ENCODE measurements at places on chromosomes 11 and 22.

- DNase-seq = no peak
Observed at GRCh38 chr11:2385156-2386151, 8.3 kb downstream of the CD81 start.

GRCh38 chr11:45264839-45265515 lies 21.2 kb downstream of the SYT13 start:
- DNase-seq = no peak

DNA sequence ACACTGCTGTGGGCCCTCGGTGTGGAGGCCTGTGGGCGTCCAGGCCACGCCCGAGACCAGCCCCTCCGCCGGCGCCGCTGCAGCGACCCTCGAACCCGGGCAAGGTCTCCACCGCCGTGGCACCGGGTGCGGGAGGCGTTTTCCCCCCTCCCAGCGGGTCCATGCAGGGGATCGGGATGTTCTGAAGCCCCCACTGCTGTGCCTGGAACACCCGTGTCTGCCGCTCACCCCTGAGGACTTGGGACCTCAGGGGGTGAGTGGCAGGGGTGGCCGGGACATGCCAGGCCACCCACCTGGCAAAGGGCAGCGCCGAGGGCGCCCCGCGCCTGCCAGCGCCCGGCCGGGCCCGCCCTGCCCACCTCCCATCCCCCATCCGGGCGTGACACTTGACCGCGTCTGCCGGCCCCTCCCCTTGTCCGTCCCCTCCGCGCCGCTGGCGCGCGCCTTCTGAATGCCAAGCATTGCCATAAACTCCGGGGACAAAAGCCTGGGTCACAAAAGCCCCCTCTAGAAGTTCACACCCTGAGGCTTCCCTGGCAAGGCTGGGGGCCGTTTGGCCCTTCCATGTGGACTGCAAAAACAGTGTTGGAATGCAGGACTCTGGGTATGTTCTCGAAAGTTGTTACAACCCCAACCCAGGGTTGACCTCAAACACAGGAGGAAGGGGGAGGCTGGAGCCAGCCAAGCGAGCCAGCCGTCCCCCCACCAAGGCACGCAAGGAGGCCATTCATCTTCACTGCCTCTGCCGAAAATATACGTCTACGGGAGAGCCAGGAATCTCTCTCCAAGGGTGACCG lies 819 bp upstream of the KCNQ1OT1 start:
- DNase-seq = peak; percentile 71

DNA sequence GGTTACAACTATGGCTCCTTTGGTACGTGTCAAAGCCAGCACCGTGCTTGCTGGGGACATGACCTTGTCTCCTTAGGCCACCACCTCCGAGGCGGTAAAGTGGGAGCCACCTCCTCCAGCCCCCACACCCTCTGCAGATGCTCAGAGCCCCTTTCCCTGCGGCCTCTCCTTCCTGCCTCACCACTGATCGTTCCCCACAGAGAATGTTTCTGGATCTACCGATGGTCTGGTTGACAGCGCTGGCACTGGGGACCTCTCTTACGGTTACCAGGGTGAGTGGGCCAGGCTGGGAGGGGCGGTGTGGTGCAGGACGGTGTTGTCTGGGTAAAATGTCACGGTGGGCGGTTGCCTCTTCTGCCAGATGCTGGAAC lies 8.9 kb downstream of the SIDT2 start:
- no peak for DNase-seq
